ENCODE measurements at places on chromosomes 1 and 21.

- DNase-seq = no peak
These were observed 824.8 kb downstream of the ADGRL2 start for GRCh38 chr1:82625537-82625936.

DNA sequence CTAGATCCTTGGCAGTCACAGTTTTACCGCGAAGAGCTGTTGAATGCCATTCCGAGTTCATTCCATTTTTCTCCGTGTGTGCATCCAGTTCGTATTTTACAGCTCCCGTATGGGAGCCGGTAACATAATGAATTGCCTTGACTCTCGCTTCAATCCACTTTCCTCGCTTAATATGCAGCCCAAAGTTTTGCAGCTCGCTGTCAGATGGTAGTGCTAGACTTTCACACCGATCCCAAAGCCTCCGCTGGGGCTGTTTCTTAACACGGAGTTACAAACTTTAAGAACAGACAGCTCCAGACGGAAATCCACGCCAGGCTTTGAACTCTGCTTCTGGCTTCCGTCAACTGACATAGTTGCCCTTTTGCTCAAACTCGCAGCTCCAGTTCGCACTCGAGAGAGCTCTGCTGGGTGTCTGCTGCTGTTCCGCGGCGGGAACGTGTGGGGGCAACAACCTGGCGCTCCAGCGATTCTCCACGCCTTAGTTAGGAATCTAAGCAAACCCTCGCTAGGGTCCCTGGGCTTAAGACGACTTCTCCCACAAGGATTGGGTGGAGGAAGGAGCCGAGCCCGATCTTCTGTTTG, 3.5 kb upstream of the ARID1A start:
- DNase-seq = peak; percentile 87

GRCh38 chr1:3237570-3237969, 168.6 kb downstream of the PRDM16 start:
- DNase-seq = no peak

- DNase-seq = no peak
These were observed 605.0 kb upstream of the PKN2 start for GRCh38 chr1:88079036-88079435.

DNA sequence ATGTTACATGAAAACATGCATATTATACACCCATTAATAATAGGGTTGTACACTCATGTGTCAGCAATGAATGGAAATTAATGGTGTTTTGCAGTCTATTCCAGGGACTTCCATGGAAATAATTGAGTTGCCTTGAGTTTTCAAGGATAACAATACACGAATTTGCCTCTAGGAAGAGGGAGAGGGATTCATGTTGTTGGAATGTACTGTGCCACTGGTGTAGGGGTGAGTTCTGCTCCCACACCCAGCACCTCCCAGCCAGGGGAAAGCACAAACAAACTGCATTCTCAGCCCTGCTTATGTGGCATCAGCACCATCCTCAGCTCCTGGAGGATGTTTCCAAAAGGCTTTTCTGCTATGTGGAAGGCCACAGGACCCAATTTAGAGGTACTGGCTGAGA, 57.8 kb downstream of the BCAR3 start:
- no peak for DNase-seq

All from left lobe of liver (tissue), 2 donors.